ENCODE measurements at places on chromosomes 16 and 17.

DNA sequence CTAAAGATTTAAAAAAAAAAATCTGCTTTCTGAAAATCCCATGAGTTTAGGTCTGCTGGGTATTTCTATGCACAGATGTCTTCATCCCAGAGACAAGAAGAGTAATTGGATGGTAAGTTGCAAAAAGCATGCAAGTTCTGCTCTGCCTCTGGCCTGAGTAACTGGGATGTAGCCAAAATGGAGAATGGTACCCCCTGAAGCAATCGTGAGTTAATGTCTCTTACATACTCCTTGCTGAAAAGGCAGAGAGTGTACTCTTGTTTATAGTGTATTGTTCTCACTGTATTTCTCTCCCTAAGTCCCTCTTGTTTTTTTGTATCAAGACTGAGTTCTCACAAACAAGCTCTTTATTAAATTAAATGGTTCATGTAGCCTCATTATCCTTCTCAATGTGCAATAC is 259.0 kb downstream of the IRX3 start:
- no peak for DNase-seq

- no peak for DNase-seq
Measured at GRCh38 chr16:87702325-87702811, 63.4 kb downstream of the KLHDC4 start.

GRCh38 chr17:67456889-67457288 is 79.8 kb downstream of the PITPNC1 start:
- no peak for DNase-seq

- no peak for DNase-seq
Measured at GRCh38 chr16:2040787-2041522, 6.7 kb downstream of the NTHL1 start.

GRCh38 chr17:79552824-79553223 is 58.0 kb downstream of the RBFOX3 start:
- no peak for DNase-seq

- DNase-seq = peak; percentile 37
Measured at GRCh38 chr16:50267151-50267631, 840 bp downstream of the ADCY7 start.

DNA sequence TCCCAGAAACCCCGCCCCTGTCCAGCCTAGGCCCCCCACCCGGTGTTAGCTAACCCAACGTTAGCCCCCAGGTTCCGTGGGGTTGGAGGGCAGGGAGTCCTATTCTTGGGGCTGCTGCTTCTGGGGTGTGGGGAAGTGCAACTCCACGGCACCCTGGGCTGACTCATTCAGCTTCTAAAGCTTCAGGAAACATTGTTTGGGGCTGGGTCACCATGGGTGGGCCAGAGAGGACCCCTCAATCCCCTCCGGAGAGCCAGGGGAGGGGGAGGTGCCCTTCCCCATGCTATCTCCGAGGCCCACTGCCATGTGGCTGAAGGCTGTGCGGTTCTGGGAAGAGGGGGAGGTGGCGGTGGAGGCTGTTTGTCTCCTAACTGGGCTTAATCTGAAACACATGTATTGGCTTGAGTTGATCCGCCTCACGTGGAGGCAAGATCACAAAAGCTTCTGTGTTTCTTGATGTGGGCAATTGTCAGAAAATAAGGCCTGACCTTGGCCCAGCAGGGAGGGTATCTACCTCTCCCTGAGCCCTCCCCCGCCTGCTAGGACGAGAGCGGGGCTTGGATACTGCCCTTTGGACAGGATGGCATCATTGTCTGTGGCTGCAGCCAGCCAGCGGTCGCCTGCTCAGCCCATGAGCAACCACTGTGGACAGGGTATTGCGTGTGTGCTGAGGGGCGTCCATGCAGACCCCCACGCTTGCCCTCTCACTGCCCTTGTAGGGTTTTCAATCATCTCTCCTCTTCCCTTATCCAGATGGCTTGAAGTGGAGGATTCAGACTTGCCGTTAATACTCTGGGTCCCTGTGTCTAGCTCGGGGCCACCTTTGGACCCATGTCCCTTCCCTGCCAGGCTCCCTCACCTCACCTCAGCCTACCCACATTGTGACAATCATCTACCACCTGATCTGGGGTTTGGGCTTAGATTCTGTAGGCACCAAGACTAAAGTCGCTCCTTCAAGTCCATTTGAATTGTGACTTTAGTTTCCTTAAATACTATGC is 1.3 kb downstream of the SERPINF1 start:
- no peak for DNase-seq

GRCh38 chr17:76893623-76894334 is 25.6 kb downstream of the MGAT5B start:
- DNase-seq = no peak

- DNase-seq = no peak
Measured at GRCh38 chr17:69175625-69176456, 34.1 kb upstream of the ABCA6 start.

GRCh38 chr17:76738468-76738850 is 540 bp downstream of the MFSD11 start:
- DNase-seq = no peak

- DNase-seq = no peak
Measured at GRCh38 chr16:80996688-80997138, 10.0 kb downstream of the CMC2 start.

DNA sequence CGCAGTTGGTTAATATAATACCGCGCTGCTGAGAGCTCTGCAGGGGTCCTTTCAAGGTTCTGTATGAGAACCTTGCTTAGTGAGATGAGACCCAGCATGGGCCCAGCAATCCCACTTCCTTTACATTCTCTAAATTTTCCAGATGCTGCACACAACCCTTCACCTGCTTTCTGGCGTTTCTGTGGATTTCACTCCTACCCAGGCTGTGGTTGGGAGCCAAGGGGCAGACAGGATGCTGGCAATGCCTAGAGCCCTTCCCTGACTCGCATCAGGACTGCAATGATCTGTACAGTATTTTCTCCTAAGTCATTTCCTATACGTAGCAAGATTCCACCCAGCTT is 10.1 kb upstream of the PIPOX start:
- no peak for DNase-seq

- DNase-seq = peak; percentile 27
Measured at GRCh38 chr16:83744441-83744981, 63.3 kb upstream of the HSBP1 start.

DNA sequence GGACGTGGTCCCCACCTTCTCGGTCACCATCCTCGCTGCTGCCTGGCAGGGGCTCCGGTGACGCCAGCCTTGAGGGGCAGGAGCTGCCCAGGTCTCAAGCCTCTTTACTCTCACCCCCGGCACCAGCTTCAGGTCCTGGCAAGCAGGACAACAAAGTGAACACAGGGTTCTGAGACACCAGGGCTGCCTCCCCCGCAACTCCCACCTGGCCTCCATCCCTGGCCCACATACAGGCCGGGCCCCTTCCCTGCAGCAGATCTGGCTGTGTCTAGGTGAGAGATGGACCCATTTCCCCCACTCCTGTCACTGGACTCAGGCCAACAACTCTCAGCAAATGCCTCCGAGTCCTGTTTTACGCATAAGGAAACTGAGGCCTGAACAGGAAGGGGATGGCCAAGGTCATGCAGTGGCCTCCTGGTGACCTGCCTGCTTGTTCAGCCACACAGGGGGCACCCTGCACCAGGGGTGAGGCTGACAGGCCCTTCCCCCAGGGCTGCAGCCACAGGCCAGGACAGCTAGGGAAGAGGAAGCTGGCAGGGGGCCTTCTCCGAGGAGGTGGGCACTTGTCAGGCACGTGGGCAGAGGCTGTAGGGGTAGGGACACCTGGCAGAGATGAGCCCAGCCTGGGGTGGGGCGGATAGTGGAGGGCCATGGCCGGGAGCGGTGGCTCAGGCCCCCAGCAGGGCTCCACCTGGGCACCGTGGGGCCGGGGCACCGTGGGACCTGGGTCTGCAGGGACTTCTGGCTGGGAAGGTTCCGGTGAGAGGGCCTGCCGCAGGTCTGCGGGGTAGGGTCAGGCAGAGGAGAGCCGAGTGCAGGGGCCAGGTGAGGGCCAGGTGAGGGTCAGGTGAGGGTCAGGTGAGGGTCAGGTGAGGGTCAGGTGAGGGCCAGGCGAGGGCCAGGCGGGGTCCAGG is 46.7 kb upstream of the PVALEF start:
- no peak for DNase-seq

DNA sequence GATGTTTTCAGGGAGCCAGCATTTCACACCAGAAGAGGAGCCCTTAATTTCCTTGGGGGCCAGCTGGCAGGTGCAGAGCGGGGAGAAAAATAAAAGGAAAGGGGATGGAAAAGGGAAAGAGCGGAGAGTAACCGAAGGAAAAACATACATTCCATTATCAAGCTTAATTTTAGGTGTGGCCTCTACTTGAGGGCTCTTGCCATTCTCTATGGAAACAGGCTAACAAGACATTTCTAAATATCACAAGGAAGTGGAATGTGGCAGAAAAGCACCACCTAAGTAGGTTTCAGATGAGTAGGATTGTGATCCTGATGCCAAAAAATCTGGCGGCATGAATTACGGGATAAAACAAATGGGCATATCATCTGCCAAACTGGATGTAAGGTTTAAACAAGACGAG is 970 bp upstream of the DYNC1LI2 start:
- no peak for DNase-seq

DNA sequence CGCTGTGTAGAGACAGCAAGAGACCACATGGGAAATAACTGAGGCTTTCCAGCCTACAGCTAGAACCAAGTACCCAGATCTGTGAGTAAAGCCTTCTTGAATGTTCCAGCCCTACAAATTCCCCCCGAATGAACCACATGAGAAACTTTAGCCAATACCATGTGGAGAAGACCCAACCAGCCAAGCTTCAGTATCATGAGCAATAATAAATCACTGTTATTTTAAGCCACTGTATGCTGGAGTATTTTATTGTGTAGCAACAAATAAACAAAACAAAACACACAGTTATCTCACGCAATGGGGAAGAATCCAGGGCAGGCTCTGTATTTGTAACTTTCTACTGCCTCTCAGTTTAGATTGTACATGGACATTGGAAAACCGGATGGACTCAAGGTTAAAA is 426.2 kb downstream of the CDH11 start:
- no peak for DNase-seq

- DNase-seq = peak; percentile 81
Measured at GRCh38 chr17:74361230-74362068, at the start of gene BTBD17. Gene BTBD17, minus strand, starts transcription at chr17:74361868. Its CDS starts 49 bp downstream, at chr17:74361819.

GRCh38 chr16:81866820-81867440 is 87.8 kb downstream of the PLCG2 start:
- DNase-seq = no peak

DNA sequence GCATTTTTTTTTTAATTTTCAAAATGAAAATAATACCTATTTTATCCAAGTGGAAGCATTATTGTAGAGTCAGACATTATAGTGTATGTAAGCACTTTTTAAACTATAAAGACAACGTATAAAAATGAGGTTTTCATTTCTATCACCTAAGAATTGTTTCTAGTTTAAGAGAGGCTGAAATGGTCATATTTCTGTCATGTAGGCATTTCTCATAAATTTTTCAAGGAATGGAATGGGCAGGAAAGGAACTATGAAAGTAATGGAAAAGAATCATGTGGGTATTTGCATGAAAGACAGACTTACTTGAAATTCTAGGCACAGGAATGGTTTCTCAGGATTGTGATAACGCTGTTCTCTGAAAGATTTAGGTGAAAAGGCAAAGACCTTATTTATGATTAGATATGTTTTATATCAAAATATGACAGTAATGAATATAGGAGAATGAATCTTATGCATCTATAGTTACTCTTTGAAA is 67.4 kb downstream of the PPM1E start:
- no peak for DNase-seq

DNA sequence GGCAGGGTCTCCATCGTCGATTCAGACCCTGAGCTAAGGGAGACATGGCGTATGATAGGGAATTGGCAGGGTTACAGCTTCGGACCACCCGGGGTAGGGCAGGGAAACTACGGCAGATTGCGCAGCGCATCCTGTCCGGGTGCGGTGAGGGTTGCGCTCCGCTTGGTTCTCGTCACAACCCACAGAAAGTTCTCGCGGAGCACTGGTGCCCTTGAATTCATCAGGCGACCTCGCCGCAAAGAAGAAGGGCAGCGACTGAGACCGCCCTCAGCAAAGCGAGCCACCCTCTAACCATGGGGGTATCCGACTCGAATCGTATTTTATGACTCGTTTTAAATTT is 1.2 kb downstream of the HS3ST3B1 start:
- no peak for DNase-seq

DNA sequence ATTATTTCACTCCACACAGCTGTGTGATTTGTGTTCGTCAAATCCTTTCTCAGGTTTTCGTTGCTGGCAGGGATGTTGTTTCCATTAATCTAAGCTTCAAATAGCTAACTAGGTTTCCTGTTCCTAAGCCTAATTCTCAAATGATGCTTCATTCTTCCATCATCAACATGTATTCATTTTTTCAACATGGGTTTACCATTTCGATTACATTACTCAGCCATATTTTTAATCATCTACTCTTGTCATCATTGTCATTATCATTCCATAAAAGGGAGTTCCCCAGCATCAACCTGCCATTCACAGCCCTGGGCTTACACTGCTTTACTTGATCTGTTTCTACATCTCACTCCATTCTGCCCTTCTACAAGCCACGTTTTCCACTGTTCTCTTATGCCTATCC is 33.3 kb upstream of the ANKFN1 start:
- DNase-seq = no peak

GRCh38 chr17:76491271-76492122 is 9.7 kb downstream of the RHBDF2 start:
- no peak for DNase-seq

GRCh38 chr16:3046641-3047386 is 453 bp downstream of the MMP25 start:
- no peak for DNase-seq

GRCh38 chr17:15884731-15885130 is 60.2 kb upstream of the ADORA2B start:
- no peak for DNase-seq

All from NCI-H1694 (cell line).